Esophagus mucosa (tissue), 1 donor: ENCODE measurements at places on chromosomes 6 and 20.

- peak; percentile 35 for ATAC-seq
Measured at GRCh38 chr6:43856005-43856765, 86.2 kb downstream of the VEGFA start.

- ATAC-seq = peak; percentile 42
Measured at GRCh38 chr6:13194852-13195251, 133.5 kb downstream of the TBC1D7 start.

GRCh38 chr6:168699631-168700295 is 258.8 kb downstream of the SMOC2 start:
- ATAC-seq = no peak

DNA sequence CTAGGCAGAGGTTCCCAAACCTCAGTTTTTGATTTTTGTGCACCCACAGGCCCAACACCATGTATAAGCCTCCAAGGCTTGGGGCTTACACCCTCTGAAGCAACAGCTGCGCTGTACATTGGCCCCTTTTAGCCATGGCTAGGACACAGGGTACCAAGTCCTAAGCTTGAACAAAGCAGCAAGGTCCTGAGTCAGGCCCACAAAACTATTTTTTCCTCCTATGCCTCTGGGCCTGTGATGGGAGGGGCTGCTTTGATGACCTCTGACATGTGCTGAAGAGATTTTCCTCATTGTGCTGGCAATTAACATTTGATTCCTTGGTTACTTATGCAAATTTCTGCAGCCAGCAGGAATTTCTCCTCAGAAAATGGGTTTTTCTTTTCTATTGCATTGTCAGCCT is 262.2 kb upstream of the CEP162 start:
- ATAC-seq = no peak

- no peak for ATAC-seq
Measured at GRCh38 chr20:17138237-17138636, 88.6 kb upstream of the PCSK2 start.

- ATAC-seq = no peak
Measured at GRCh38 chr6:162467679-162468078, 259.9 kb downstream of the PRKN start.

- no peak for ATAC-seq
Measured at GRCh38 chr20:37205794-37206193, 26.4 kb upstream of the MROH8 start.

DNA sequence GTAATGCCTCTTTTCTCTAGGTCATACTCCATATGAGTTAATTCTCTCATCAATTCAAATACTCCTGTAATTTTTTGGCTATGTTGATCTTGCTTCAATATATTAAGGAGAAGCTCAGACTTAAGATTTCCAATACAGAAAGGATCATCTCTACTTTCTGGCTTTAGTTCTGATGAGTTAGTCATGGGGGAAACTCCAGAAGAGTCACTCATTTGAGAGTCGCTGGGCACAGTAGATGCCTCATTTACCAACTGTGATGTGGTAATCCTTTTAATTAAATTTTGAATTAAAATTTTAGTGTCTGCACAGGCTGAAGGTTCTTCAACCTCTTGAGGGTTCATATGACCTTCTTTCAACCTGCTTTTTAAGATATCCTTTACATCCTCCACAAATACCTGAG is 38.5 kb downstream of the DST start:
- ATAC-seq = no peak

DNA sequence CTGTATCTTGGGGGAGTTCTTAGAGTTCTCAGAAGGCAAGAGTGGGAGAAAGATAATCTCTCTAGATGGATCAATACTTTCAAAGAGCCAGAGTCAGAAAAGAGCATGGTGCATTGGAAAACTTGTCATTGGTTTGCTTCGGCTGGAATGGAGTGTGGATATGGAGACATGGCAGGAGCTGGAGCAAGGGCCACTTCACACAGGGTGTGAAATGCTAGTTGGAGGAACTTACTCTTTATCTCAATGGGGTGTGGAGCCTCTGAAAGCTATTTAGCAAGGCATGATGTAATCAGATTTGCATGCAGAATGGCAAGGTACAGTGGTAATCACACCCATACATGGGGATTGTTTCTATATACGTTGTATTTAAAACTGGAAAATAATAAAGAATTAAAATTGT is 31.5 kb upstream of the PAQR8 start:
- ATAC-seq = peak; percentile 87

- no peak for ATAC-seq
Measured at GRCh38 chr20:29306390-29307072, 1950.9 kb upstream of the DEFB115 start.

- no peak for ATAC-seq
Measured at GRCh38 chr6:131980791-131981623, 29.8 kb upstream of the CCN2 start.

- peak; percentile 76 for ATAC-seq
Measured at GRCh38 chr6:42692137-42692911, 30.1 kb downstream of the PRPH2 start.

DNA sequence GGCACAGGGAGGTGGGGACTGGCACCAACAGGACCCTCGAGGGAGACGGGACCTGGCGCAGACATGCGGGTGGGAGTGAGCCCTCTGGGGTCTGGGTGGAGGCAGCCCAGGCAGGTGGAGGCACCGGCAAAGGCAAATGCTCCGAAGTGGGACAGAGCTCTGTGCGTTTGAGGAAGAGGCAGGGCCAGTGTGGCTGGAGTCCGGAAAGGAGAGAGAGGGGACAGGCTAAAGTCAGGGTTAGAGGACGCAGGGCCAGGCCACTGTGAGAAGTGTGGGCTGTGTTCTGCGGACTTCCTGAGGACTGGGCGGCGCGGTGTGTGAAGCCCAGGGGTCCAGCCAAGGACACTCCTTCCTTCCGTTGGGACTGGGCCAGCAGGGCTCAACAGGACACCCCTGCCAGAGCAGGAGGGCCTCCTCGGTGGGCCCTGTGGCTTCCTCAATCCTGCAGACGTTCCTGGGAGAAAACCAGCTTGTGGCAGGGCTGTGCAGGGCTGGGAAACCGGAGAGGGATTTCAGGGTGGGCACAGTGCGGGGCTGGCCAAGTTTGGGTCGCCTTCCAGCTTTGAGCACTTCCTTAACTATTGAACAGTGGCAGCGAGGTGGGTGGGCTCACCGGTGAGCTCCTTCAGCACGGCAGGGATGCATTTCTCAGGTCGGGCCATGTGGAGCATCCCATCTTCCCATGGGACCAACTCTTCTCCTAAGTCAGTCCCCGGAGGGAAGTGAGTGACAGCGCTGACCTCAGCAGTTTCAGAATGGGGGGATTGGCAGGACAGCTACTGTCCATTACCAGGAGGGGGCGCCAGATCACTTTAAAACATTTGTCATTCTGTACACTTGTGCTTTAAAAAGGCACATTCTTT is 22.5 kb downstream of the MOCS3 start:
- peak; percentile 10 for ATAC-seq

GRCh38 chr6:108348655-108349349 is 53.9 kb downstream of the AFG1L start:
- ATAC-seq = peak; percentile 17

DNA sequence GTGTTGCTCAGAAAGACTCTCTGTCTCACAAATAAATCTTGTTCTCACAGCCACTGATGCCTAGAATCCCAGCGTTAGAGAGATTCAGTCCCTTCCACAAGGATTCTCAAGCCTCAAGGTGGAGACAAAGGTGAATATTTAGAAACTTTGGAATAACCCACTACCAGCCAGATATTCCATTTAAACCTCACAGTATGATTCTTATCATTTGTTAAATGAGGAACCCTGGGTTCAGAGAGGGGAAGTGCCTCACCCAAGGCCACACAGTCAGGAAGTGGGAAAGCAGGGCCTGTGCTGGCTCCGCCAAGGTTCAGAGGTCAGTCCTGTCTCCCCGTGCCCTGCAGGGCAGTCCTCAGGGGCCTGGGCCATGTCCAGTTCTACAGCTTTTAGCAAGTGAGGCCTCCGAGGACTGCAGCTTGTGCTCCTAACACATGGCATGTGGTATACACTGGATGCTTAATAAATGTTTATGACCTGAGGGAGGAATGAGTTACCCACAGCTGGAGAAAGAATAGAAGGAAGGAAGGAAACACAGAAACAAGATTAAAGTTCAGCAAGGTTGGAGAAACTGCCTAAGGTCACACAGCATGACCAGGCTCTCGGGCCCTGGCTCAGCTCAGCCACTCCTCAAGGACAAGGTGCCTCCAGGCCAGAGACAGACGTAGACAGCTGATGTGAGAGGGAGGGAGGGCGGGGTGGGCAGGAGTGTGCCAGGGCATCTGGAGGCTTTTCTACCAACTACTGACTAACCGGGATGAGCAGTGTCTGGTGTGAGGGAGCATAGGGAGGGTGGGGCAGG is 3.9 kb upstream of the TGM2 start:
- no peak for ATAC-seq

- ATAC-seq = peak; percentile 82
Measured at GRCh38 chr6:30396833-30397479, 52.0 kb downstream of the RPP21 start.

DNA sequence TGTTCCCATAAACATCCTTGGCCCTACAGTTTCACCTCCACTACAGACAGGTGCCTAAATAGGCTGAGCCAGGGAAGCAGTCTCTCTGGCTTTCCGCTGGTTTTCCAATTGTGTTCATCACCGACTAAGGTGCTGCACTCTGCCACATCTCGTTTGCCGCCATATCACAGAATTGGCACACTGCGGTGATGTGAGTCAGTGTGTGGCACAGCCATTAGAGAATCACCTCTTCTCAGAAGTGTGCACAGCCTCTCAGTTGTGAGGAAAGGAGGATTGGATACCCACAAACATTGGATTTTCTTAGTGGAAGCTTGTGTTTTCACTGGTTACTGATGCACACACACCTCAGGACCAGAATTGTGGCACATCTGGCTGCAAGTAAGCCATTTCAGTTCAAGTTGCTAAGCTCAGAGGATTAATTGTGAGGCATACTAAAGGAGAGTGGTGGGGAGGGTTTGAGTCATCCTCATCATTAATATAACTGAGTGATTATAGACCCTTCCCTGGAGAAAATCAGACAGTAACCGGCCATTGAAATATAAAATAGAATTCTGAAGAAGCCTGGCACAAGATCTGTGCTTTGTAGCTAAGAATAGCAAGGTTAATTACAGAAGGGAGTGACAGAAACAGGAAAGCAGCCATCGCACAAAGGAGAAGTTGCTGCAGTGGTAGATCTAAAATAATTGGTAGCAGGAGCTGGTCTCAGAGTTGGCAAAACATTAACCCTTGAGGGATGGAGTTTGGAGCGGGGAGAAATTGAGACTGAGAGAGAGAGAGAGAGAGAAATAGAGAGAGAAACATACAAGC is 506.9 kb downstream of the LMBRD1 start:
- no peak for ATAC-seq

- ATAC-seq = no peak
Measured at GRCh38 chr20:58344741-58345140, 35.2 kb downstream of the RAB22A start.

DNA sequence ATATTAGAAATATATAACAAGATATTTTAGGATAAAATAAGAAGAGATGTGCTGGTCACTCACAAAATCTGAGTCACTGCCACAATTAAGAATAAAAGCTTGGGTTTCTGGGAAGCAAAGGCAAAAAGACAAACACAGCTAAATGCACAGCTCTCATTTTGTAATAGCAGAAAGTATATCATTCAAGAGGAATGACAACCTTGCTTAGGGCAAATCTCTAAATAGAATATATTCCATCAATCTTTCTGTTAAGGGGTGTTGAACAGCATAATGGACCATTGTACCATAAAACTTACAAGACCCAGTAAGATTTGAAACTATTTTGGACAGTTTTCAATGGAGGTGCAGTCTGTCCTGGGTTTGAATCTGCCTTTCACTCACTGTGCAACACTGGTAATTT is 464.9 kb upstream of the SOX4 start:
- ATAC-seq = no peak

- no peak for ATAC-seq
Measured at GRCh38 chr20:59253325-59253724, 47.1 kb upstream of the EDN3 start.

DNA sequence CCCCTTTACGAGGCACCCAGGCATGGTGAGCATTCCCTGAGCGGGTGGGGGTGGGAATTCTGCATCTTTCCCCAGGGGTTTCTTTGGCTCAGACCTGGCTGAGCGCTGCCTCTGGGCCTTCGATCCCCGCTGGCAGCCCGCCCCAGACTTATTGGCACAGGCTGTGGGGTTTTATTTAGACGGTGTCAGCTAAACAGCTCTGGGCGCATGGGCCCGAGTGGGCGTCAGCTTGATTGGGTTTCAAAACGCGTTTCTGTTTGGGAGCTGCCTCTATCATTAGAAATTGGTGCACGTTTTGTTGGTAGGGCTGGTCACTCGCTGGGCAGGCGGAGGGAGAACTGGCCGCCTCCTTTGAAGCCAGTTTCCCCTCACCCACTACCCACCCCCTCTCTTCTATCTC is 21.0 kb downstream of the PMEPA1 start:
- no peak for ATAC-seq

DNA sequence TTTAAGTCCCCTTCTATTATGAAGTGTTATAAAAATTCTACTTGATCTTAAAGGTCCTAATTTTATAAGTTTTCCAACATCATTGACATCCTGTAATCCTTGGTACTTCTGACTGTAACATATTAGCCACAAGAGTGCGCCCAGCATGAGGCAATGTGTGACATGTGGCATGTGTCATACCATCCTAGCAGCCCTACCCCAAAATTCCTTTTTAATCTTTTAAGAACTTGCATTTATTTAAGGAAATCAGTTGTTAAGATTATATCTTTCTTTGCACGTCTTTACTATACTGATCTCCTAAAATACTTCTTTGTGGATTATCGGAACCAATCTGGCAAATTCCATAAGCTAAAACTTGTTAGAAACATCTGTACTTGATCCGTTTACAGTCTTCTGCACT is 167.1 kb upstream of the SLC24A3 start:
- peak; percentile 24 for ATAC-seq

GRCh38 chr6:35745509-35745908 is 8.7 kb downstream of the ARMC12 start:
- no peak for ATAC-seq

DNA sequence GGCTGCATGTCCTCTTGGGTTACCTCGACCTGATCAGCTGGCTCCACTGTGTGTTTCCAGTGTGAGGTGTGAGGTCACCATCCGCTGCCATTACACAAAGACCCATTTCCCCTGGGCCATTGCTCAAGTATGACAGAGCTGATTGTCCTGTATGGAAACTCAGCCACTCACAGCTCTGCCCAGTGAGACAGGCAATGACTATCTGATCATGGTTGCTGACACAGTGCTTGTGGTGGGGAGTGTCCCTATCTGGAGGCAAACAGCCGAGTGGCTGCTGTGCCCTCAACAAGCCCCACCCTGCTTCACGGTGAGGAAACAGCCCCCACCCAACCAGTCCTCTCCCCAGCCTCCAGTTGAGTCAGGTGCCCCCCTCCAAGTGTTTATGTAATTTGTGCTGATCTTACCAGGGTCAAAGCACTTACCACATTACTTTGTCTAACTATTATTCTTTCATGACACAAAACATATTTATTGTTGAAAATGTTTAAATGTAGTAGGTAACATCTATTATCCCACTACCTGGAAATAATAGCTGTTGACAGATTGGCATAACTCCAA is 11.7 kb upstream of the MAPK13 start:
- peak; percentile 86 for ATAC-seq
